ENCODE measurements at places on chromosomes 2 and 18.

DNA sequence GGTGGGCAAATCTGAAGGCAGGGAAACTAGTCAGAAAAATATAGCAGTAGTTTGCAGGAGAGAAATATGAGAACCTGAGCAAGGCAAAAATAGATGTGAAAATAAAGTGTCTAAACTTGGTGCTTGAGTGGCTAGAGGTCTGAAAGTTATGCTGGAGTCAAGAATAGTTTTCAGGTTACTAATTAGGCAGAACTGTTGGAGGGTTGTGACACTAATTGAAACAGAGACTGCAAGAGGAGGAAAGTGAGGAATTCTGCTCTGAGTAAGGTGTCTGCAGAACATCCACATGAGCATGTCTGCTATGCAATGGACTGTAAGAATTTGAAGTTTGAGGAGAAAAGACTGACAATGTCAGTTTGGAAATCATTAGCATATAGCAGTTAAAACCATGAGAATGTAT, 444.0 kb upstream of the LRRTM1 start:
- no peak for DNase-seq

DNA sequence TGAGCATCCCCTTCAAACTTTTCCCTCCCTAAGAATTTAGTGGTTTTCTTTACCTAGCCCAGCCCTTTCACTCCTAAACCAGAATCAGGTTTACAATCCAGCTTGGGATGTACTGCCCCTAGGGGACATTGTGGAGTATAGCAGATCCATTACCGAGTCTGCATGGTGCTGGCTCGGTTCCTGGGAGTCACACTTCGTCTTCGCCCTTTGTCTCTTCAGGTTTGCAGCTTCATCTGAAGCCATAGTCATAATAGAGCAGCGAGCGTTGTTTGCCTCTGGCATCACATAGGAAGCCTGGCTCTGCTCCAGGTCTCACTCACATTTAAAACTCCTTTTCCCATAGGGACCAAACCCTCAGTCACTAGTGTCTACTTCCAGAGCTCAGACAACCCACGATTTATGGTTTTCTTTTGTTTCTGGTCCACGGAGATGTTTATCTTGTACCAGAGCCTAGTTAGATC, 16.8 kb upstream of the LYPD6 start:
- DNase-seq = peak; percentile 12

GRCh38 chr2:120993661-120994060, 258.0 kb downstream of the GLI2 start:
- no peak for DNase-seq

DNA sequence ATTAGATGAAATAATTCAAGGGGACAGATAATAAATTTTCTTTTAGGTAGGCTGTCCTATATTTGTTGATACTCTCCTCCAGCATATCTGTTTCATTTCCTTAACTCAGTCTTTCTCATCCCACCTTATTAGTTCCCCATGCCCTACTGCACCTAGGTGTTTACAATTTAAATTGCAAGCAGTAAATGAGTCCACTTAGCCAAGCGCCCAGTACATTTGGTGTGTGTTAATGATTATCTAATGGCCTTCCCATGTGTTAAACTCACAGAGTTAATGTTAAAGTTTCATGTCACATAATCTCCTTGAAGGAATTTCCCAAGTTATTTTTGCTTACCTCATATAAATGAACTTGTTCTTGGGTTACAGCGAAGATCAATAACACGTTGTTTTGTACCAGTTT, 31.2 kb downstream of the ITGB6 start:
- DNase-seq = no peak

DNA sequence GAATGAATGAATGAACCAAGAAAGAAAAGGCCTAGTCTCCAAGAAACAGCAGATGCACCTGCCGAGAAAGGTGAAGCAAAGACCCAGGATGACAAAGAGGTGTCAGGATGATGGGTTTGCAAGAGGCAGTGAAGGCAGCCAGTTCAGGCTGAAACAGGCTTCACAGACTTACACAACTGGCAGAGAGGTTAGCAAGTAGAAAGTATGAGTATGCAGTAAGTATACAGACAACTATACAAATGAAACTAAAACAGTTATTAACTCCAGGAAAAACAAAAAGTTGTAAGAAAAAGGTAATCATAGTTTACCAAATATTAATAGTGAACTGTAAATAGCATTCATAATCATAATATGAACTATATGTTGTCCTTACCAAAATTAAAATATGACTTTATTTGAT, 19.8 kb upstream of the RNU4ATAC start:
- DNase-seq = no peak

GRCh38 chr2:223727562-223727961, 109.8 kb downstream of the AP1S3 start:
- DNase-seq = peak; percentile 70

- no peak for DNase-seq
Observed at GRCh38 chr18:78538669-78539440, 440.8 kb upstream of the SALL3 start.

DNA sequence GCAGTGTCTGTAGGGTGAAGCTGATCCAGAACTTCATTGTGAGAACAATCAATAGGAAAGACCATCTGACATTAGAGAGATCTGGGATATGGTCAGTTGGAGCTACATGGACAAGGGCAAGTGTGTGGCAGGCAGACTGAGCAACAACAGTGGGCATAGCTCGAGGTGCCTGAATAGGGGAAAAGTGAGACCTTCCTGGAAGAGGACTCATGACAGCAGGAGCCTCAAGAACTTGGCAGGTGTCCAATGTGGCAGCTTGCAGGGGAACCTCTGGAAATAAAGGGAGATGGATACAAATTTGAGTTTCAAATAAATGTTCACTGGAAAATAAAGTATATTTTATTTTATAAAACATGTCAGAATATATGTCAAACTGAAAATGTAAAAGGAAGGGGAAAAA, 117.9 kb downstream of the TANC1 start:
- no peak for DNase-seq

DNA sequence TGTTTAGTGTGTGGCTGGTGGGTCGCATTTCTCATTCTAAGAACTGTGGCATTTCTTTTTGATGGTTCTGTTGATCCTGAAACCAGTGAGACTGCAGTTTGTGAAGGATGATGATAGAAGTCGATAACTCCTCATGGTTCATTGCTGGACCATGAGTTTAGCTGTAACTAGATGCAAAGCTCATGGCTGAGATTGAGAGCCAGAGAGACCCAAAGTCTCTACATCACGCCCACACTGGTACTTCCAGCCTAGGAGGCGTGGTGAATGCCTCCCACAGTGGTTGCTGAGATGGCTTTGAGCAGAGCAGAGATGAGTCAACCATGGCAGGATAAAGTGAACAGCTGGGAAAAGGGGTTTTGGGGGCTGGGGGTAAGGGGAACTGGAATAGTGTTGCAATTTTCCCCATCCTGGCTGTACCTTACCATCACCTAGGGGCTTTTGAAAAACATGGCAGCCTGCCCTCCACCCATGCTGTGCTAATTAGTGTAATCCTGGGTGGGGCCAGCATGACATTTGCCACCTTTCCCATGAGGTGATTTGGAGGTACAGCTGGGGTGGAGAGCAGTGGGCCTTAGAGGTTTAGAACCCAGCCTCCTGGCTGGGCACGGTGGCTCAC, 24.1 kb downstream of the INPP4A start:
- peak; percentile 10 for DNase-seq

DNA sequence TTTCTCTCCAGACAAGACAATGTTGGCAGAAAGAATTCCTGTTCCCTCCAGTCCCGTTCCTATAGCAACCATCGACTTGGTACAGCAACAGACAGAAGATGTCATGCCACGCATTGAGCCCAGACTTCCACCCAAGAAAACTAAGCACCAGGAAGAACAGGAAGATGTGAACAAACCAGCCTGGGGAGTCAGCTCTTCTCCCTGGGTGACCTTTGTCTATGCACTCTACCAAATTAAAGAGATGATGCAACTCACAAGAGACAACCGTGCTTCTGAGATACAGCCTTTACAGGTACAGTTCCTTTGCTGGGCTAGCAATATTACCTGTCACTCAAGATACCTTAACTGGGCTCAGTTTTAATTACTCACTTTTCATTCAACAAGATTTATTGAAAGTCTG, 37.1 kb downstream of the NEMP2 start:
- no peak for DNase-seq

DNA sequence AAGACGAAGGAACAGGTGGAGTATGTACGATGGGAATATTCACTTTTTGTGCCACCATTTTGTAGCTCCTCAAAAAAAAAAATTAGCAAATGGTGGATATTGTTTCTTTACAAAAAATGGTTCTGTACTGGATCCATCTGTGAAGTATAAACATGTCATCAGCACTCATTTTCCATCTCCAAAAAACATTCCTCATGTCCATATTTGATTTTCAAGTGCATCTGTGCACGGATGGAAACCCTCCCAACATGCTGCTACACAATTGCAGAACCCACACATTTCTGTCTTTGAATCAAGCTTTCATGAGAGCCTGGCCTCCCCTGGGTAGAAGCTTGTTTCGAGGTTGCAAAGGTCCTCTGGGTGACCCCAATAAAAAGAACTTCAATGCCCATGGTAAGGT, 59.6 kb upstream of the ZEB2 start:
- DNase-seq = no peak

DNA sequence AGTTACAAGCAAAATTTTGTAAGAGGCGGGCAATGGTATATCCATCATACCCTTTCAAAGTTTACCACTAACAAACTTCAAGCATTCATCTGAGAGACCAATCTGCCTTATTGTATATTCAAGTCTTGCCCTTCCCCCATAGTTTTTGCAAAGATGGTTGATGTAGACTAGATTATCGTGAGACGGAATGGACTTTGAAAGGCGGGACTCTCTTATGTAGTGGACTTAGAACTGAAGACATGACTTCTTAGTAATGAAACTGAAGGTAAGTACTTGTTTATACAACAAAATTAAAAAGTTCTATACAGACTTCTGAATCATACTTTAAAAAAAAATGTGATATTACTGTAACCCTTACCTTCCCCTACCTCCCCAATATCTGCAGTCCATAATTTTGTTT, 10.4 kb downstream of the AP1S3 start:
- DNase-seq = no peak

DNA sequence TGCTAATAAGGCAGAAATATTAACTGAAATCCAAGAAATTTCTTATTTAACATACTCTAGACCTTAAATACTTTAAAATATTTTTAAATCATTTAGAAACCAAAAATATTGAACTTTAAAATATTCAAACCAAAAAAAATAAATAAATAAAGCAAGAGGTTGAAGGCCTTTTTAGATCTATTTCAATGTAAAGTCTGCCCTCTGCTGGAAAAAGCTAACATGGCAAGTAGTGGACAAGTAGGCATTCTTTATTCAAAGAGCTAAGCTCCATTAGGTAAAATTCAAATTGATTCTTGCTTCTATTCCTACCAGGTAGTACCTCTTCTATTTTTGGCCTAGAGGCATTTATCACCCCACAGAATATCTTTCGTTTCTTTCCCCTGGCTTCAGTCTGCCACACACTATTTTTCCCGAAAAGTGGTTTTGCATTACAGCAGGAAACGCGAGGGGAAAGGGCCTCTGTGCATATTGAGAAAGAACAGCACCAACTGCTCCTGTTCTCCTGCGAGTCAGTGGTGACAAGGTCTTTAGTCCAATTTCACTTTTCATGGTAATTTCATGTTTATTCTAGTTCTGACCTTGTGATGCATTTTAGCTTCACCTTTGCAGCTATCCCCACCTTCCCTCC, 20.4 kb downstream of the IFIH1 start:
- peak; percentile 85 for DNase-seq

DNA sequence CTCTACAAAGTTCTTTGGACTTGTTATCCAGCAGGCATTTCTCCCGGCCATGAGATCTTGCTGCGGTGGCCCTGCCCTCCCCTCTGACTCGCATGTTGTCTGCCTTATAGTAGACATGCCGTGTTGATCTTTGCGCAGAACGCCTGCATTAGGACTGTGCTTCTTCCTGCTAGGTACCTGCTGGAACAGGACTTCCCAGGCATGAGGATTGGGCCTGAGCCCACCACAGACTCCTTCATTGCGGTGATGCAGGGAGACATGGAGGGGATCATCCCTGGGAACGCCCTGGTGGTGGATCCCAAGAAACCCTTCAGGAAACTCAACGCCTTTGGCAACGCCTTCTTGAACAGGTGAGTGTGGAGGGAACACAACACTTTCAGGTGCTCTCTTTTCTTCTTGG, 10.1 kb downstream of the EHD3 start:
- DNase-seq = no peak

- DNase-seq = no peak
Observed at GRCh38 chr18:57208047-57208446, 61.2 kb downstream of the BOD1L2 start.

- no peak for DNase-seq
Observed at GRCh38 chr2:65831509-65831908, 399.1 kb upstream of the SPRED2 start.

GRCh38 chr2:73983322-73984202, 1.1 kb upstream of the TET3 start:
- no peak for DNase-seq

GRCh38 chr2:150046810-150047209, 440.7 kb downstream of the RND3 start:
- DNase-seq = no peak

- DNase-seq = no peak
Observed at GRCh38 chr2:232966122-232966521, 46.9 kb downstream of the NGEF start.

DNA sequence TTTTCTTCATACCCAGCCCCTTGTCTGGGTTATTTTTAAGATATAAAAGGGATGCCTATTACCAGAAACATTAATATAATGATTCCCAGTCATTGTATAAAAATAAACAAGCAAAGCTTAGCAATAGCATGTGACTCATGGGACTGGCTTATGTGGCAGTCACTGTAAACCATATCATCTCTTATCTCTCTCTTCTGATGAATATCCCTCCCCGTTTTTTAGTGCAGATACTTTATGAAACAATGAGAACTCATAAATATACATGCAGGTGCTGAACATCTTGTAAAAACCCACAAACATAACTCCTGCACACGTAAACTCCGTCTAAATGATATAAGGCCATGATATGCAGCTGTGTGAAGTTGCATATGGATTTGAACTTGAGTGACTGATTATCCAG, 154.9 kb downstream of the MGAT5 start:
- DNase-seq = no peak

- no peak for DNase-seq
Observed at GRCh38 chr2:54772531-54772930, 49.1 kb downstream of the EML6 start.

DNA sequence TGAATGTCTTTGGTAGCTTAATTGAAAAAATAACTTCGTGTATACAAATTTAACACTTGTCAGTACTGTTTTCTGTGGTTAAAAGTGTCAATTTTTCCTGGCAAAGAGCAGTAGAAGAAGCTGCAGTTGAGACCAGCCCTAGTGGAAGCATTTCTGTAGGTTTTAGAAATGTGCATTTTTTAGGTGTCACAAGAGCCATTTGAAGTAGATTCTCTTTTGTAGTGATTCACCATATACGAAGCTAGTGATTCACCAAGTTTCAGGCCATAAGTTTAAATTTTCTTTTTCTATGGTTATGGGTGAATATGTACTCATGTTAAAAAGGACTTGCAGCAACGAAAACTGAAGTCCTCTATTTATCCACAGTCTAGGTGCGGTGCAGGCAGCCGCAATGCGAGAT, 4.2 kb downstream of the NABP1 start:
- DNase-seq = no peak
